ENCODE measurements at places on chromosomes 7 and 10.

GRCh38 chr10:52453501-52453900 lies 139.4 kb downstream of the DKK1 start:
- DNase-seq = peak; percentile 52

- no peak for DNase-seq
These were observed 156.0 kb downstream of the EGFR start for GRCh38 chr7:55174856-55175255.

DNA sequence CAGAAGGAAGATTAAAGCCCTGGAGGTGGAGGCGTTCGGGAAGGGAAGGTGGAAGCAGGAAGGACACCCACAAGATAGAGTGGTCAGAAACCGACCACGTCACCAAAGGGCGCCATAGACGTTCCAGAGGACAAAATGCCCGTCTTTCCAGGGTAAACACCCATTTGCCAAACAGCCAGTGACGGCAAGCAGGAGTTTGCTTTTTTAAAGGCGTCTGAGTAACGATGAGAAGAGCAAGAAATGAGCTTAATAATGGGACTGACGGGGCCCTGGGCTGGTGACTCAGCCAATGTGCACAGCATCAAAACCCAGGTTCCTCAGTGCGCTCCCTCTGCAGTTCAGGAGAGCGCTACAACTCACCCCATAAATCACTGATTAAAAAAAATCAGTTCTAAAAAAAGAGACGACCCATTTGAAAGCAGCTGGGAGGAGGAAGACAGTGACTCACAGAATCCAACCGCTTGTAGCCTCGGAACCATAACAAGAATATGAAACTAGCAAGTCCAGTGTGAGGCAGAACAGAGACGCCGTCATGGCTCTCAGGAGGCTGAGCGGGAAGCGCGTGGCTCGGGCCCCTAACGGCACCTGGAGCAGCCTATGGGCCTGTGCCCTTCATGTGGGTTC lies 5.9 kb downstream of the DIP2C start:
- DNase-seq = peak; percentile 92

DNA sequence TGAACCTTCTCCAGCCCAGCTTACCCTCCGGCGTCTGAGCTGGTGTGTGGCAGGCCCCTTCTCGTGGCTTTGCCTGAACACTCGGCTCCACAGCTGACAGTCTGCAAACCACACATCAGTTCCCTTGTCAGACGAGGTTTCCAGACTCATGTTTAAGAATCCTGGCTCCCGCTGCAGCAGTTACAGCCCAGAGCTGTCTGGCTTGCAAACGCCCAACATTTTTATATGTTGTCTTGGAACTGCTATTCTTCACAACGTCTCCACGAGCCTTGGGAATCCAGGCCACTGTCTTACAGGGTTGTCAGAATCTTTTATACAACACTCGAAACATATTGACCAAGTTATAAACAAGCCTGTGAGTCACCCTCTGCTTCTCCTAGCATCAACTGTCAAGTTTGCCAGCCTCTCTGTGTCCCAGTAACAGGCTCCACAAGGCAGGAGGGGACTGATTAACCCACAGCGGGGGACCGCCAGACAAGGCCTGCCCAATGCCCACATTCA lies 68.1 kb downstream of the TNS3 start:
- DNase-seq = peak; percentile 82

DNA sequence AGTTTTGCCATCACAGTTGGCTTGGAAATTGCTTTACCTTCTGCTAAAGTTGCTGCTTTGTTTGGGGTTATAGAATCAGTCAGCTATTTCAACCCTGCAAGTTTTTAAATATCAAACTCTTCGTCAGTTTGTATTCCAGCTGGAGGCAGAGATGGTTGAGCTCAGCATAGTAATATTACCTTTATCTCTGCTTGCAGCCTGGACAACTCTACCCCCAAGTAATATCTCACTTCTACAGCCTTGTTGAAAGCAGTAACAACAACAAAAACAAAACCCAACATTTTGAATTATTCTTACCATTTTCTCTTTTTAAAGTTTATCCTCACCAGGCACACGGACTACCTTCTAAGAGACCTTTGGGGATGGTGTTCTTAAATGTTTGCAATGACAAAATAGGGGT lies 239.1 kb upstream of the PHF14 start:
- DNase-seq = no peak

DNA sequence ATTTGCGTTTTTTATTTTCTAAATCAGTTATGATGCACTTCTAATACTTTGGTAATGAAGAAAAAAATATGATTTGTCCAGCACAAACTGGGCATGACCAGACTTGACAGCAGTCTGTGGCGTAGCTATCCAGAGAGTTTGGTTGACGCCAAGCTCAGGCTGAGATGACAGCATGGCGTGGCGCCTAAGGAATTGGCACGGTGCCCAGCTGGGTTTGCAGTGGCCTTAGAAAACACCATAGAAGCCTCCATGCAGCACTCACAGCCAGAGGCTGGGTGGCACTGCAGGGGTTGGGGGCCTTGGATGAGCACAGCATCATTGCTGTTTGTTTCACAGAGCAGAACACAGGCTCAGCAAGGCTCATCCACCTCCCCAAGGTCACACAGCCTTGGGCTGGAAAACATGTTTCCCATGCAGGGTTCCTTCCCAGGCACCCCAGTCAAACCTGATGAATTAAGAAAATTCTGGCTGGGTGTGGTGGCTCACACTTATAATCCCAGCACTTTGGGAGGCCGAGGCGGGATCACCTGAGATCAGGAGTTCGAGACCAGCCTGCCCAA lies 88.9 kb downstream of the GTF2IRD1 start:
- DNase-seq = no peak

- peak; percentile 84 for DNase-seq
These were observed 51.6 kb downstream of the ARMH3 start for GRCh38 chr10:102004376-102004775.

GRCh38 chr10:92822060-92822634 lies 26.2 kb upstream of the EXOC6 start:
- DNase-seq = peak; percentile 38

- DNase-seq = no peak
These were observed 912.9 kb downstream of the GRM8 start for GRCh38 chr7:126339813-126340212.

DNA sequence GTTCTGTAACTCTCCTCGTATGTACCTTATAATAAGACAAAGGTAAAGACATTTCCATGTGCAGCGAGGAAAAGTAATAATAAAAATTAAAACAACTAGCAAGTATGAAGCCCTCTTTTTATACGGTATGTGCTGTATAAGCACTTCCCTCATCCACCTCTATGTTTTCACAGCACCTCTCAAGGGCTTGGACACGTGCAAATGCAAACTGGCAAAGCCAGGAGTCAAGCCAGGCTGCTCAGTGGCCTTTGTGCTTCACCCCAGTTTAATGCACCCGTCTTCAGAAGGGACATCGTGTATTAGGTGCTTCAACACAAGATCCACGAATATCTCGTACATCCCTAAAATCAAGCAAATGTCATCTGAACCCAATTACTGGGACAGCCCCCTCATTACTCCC lies 1.3 kb upstream of the DGKI start:
- no peak for DNase-seq

All from renal cortical epithelial cell (primary cell).